ENCODE measurements at places on chromosomes 16 and 17.

DNA sequence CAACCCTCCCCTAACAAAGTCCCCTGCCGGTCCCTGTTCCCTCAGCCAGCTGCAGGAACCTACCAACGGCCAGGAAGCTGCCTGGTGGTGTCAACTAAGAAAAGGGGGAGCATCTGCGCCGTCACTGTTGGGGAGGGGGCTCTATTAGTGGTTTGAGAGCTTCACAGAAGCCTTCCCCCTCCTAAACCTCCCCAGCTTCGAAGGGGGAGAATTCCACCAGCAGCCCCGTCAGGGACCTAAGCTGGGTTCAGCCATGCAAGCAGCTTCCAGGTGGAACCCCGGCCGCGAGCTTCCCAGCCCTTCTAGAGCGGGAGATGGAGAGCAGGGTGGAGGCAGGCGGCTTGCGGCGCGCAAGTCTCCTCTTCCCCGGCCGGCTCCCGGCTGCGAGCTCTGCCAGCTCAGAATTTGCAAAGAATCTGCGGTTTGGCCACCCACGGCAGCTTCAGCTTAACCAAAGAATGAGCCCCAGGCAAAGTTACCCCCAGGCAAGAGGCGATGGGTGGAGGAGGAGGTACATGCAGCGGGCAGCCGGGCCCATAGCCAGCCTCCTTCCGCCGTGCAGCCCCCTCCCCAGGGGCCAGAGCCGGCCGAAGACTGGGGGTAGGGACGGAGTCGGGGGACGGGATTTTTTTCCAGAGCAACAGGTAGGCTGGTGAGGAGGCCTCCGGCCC, 33.7 kb downstream of the DDX19A start:
- peak; percentile 77 for DNase-seq

DNA sequence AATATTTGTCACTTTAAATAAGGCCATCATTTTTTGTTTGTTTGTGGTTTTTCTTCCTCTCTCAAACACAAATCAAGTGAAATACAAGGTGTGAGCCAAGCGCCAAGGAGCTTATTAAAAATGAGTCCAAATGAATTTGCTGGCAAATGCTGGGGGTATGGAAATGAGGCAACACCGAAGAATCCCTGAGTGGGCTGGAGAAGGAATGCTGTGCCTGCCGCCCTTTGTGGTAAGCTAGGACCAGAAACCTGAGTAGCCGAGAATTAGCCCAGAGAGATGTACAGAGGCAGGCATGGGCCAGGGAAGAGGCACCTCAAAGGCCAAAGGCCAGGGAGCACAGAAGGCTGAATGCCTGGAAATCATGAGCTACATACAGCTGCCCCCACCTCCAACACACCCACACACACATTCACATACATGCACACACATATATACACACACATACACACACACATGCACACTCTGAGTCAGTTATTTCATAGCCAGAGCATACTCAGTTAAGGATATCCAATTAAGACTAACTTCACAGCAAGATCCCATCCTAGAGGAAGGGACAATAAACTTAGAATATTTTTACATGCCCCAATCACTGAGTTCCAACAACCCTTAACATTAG, 266.1 kb upstream of the DYNLRB2 start:
- no peak for DNase-seq

DNA sequence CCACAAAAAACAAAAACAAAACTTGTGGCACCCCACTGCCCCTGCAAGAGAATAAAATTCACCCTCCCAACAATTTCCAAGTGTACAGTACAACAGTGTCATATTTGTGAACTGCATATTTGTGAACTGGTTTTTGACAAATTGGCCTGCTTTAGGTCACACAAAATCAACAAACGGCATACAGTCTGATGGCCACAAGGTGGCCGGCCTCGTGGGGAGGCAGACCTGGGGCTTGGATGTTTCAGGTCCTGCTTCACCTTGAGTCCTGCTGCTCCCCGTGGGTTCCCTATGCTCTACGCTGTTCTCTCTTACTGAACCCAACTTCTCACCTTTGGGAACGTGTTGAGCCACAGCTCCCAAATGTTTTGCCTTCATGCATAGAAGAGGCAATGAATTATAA, 102.2 kb downstream of the CDK5R1 start:
- DNase-seq = no peak

GRCh38 chr16:24800586-24800985, 45.2 kb upstream of the SLC5A11 start:
- DNase-seq = no peak

DNA sequence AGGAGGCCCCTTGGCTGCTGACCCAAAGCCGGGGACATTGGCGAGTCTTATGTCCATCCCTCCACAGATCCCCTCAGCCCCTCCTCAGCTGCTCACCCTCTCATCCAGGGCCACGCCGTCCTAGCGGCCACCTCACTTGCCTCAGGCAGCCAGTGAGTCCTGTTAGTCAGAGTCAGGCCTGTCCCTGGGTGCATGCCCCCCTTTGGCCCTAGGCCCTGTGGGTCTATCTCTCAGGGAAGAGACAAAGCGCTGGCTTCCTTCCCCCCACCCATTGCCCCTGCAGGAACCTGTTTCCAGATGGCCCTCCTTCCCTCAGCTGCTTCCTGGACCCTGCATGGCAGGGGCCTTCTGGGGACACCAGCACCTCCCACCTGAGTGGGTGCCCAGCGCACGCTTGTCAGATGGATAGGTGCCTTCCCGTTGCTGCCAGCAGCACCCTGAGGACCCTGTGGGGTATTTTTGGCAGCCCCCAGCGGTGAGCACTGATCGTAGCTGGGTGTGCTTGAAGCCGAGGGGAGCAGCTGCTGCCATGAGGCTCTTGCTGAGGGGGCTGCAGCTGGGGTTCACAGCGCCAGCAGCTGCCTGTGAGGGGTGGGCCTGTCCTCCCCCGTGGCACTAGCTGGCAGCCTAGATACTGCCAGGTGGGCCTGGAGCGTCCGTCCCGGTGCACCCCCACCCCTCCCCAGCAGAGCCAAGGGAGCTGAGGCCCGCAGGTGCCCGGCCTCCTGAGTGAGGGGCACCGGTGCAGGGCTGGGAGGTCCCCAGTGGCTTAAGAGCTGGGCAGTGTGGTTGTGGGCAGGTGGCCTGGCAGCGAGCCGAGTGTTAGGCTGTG, 8.4 kb downstream of the DBNDD1 start:
- no peak for DNase-seq

GRCh38 chr16:79054211-79054984, 546.1 kb downstream of the MAF start:
- no peak for DNase-seq

DNA sequence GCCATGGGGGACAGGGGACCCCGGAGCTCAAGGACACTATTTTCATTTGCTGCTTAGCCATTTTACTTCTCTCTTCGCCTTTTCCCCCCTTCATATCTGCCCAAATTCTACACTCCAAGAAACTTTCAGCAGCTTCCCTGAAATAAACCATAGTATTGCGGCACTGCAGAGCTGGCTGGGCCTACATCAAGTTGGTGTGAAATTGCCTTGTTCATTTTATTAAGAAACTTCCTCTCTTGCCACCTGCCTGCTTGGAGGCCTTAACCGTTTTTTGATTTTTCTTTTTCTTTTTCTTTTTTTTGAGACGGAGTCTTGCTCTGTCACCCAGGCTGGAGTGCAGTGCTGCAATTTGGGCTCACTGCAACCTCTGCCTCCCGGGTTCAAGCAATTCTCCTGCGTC, 7.4 kb upstream of the CPNE2 start:
- DNase-seq = no peak

GRCh38 chr17:14775731-14776492, 475.0 kb downstream of the HS3ST3B1 start:
- DNase-seq = no peak

DNA sequence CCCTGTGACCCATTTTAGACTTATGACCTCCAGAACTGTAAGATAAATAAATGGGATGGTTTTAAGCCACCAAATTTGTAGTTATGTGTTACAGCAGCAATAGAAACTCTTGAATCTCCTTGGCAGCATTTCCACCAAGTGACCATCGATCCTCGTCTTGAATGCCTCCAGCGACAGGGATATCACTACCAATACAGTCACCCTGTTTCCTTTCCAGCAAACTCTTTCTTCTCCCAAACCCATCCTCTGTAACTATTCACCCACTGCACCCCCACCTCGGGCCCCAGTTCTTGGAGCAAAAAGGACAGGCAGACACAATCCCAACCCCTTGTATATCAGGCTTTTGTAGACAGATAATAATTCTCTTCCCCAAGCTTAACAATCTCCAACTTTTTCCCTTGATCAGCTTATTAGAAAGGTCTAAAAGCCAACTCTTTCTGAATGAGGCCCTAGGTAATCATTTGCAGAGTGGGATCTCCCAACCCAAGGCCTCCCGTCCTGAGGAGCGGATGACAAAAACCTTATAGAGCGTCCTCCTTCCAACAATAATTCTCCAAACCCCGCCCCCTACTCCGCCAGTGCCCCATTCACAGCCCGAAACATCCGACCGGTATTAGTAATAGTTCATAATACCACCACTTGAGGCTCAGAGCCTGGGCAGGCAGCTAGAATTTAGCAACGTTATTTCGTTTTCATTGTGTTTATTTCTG, 14.7 kb upstream of the PLLP start:
- DNase-seq = no peak

- DNase-seq = no peak
Observed at GRCh38 chr16:50910736-50911100, 168.8 kb downstream of the CYLD start.

DNA sequence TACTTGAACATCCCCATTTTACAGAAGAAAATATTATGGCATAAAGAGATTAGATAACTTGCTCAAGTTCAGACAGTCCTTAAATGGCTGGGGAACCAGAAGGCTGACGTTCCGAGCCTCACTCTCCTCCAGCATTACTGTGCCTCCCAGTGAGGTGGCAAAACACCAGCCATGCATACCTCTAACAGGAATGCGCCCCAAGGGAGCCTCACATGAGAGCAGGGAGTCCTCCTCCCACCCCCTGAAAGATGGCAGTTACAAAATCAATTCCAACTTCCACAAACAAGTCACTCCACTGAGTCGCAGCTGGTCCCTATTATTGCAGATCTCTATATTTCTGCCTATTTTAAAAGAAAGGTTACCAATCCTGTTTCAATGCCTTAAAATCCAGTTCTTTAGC, 55.5 kb downstream of the ANKFY1 start:
- no peak for DNase-seq

GRCh38 chr16:82660075-82660645, 33.4 kb downstream of the CDH13 start:
- no peak for DNase-seq

DNA sequence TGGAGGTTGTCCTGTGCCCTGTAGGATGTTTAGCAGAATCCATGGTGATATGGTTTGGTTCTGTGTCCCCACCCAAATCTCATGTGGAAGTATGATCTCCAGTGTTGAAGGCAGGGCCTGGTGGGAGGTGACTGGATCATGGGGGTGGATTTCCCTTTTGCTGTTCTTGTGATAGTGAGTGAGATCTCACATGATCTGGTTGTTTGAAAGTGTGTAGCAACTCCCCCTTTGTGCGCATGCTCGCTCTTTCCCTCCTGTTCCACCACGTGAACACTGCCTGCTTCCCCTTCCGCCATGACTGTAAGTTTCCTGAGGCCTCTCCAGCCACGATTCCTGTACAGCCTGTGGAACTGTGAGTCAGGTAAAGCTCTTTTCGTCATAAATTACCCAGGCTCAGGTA, 61.9 kb downstream of the ARHGAP17 start:
- no peak for DNase-seq

DNA sequence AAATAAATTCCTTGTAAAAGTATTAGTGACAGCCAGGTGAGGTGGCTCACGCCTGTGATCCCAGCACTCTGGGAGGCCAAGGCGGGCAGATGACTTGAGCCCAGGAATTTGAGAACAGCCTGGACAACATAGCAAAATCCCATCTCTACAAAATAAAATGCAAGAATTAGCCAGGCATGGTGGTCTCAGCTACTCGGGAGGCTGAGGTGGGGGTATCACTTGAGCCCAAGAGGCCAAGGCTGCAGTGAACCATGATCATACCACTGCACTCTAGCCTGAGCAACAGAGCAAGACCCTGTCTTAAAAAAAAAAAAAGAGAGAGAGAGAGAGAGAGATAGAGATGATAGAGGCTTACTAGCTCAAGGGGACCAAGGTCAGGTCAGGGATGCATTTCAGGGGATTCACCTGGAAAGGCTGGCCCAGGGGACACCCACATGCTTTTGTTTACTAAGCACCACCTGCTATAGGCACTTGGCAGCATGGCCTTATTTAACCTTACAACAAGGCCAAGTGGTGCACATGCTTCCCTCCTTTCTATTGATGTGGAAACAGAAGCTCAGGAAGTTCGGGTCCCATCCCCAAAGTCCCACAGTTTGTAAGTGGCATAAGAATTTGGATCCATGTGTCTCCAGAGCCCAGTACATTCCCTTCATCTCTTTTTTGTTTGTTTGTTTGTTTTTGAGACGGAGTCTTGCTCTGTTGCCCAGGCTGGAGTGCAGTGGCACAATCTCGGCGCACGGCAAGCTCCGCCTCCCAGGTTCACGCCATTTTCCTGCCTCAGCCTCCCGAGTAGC, 12.4 kb upstream of the SRCIN1 start:
- no peak for DNase-seq

DNA sequence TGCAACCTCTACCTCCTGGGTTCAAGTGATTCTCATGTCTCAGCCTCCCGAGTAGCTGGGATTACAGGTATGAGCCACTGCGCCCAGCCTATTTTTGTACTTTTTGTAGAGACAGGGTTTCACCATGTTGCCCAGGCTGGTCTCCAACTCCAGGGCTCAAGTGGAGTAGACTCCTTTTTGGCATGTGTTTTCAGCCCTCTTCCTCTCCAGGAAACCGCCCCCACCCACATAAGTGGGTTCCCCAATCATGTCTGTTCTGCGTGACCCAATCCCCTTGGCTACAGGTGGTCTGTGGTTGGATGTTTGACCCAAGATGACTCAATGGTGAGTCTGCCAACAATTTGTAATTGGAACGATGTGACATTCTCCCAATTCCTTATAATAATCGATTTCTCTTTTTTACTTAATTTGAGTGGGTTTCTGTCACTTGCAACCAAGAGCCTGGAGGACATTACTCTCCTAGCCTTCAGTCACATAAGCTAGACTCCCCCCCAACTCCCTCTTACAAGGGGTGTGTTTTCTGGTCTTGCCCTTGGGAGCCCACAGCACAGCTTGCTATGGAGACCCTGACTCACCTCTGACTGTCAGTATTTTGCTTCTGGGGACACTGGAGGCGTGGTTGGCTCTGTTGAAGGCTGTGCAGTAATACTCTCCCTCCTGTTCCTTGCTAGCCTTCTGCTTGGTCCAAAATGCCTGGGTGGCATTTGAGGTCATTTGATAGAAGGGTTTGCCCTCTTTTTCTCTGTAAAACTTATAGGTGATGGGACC, 34.9 kb downstream of the PECAM1 start:
- DNase-seq = no peak

DNA sequence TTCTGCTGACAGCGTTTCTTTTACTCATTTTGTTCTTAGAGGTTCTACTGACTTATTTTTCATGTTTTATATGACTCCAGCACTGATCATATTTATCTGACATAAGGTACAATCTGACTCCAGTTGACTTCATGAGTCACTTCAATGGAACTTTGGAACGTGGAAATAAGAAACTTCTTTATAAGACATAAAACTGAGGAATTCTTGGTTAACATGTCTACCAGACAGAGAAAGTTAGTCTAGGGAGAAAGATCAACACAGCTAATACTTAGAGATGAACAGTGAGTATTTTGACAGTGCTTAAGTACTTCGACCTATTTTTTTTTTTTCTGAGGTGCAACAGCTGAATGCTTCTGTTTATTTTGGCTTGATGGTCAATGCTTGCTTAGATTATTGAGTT, 679.5 kb downstream of the KCNJ2 start:
- no peak for DNase-seq

Data from MM.1S (cell line).